ENCODE measurements at places on chromosomes 7 and 10. TPM values are rescaled to one million over a fixed set of nuclear protein-coding genes. Genes with fewer than 3 reads are reported as not detected.

ZNF467 gene
- total RNA-seq: 2.1 TPM

IFIT1 gene
- total RNA-seq: 0.19 TPM

ACBD7 gene
- 8.5 TPM for total RNA-seq

BUD31 gene
- total RNA-seq: 107 TPM

LIPK gene
- total RNA-seq: not detected

AKR1D1 gene
- total RNA-seq: not detected

- peak; percentile 80 for DNase-seq
Observed at GRCh38 chr7:266851-267840, 22.8 kb upstream of the FOXL3 start.

DNA sequence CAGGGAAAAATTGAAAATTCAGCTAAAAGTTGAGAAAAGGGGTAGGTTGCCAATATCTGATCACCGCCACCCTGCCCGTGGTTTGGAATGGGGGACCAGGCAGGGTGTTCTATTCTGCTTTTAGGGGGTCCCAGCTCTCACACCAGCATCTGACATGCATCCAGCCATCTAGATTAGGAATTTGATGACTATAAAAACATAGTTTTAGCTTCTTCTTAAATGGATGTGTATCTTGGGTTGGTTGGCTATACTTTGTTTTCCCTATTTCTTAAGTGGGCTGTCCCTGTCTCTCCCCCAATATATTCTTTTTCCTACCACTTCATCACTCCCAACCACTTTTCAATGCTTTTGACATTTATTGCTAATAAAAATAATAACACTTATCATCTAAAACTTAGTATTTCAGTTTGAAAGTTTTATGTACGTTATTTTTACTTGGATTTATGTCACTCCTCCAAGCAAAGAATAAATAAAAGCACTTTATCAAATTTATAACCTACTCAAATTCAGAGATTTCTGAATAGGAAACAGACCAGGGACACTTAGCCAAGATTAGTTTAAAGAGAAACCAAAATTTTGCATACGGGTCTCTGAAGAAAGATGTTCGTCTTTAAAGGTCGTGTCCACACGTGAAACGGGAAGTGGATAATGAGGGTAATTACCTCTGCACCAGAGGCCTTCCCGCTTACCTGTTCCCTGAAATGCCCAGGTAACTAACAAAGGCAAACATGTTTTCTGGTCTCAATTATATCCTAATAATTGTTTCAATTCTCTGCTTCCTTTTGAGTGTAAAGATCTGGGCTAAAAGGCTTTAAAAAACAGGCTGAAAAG, 233.2 kb upstream of the AUTS2 start:
- DNase-seq: no peak

DNA sequence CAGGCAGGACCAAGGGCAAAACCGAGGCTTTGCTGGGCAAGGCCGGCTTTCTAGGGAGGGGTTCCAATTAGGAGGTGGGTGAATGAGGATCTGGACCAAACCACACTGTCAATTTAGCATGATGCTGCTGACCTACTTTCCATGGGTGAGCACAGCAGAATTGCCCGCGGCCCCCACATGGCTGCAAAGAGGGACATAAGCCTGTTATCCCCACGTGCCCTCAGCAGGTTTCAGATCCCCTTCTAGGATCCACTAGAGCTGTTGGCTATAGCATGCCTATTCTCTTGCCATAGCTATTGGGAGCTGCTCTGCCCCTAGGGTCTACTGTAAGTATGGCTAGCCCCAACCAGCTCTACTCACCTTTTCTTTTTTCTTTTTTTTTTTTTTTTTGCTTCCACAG, 102.8 kb downstream of the COL13A1 start:
- no peak for DNase-seq

DNA sequence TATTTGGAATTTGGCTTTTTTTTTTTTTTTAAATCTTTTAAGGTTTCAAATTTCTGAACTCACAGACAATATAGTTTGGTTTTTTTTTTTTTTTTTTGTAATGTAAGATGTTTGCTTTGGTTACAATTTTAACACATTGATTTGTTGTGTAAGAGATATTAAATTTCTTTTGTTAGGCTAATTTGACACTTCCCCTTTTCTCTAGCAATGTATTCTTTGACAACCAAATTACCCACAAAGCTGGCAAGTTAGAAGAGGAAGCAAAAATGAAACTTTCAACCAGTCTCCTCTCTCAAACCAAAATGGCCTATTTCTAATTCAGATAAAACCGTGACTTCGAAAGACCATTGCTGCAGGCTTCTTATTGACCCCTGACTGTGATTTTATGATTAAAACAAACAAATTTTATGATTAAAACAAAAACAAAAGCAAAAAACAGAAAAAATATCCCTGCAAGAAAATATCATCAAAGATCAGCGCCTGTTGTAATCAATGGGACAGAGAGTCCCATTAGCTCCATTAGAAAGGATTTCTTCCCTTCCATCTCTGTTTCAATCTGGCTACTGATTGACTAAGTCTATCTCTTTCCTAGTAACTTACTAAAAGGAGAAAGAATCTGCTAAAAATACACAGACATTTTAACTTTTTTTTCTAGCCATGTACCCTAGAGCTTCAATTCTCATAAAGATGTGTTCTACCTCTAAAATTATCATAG, 489.2 kb downstream of the MDFIC start:
- DNase-seq: no peak

GRCh38 chr10:74827694-74828093, 1.3 kb downstream of the KAT6B start:
- DNase-seq: no peak

GRCh38 chr10:6490614-6491013, 89.5 kb downstream of the PRKCQ start:
- peak; percentile 2 for DNase-seq

- no peak for DNase-seq
Observed at GRCh38 chr7:16531707-16532106, 5.1 kb downstream of the LRRC72 start.

- DNase-seq: no peak
Observed at GRCh38 chr10:11204351-11204942, 186.8 kb downstream of the CELF2 start.

DNA sequence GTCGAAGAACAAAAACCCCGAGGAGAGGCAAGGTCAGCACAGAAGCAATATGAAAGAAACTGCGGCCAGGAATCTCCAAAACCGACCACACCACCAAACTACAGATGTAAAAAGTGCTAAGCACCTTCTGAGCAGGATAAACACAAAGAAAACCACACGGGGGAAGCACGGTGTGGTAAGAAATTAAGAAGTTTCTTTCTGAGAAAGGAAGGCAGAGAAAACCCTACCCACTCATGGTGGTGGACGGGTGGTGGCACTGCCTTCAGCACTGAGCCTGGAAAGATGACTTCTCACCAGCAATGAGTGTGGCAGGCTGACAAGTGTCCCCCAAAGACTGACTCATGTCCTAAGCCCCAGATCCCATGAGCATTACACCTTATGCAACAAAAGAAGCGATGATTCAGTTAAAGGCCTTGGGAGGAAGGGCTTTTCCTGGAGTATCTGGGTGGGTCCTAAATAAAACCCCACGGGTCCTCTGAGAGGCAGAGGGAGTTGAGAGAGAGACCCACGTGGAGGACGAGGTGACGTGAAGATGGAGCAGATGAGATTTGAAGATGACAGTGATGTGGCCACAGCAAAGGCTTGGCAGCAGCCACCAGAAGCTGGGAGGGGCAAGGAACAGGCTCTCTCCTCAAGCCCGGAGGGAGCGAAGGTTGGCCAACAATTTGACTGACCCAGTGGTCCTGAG, 124.9 kb downstream of the DLG5 start:
- DNase-seq: no peak

GRCh38 chr7:7687800-7688199, 30.6 kb downstream of the RPA3 start:
- DNase-seq: no peak

DNA sequence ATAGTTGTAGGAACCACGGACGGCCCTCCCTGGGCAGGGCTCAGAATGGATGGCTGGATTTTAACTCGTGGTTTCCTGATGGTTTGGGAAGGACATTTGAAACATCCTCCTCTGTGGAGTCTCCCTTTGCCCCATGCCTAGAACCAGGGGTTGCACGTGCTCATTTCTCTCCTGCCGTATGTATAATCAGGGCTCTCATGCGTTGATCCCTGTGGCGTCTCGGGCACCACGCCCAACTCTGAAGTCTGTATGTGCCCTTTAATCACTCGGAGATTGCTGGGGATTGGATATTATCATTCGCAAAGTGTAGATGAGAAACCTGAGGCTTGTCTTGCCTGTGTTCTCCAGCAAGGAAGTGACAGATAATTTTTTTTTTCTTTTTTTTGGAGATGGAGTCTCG, 257.1 kb downstream of the CAMK1D start:
- DNase-seq: no peak

- DNase-seq: no peak
Observed at GRCh38 chr10:64396105-64396708, 875.0 kb downstream of the REEP3 start.

GRCh38 chr10:25294032-25294926, 119.5 kb downstream of the GPR158 start:
- no peak for DNase-seq

GRCh38 chr10:50540826-50541122, 83.0 kb downstream of the SGMS1 start:
- DNase-seq: no peak

GRCh38 chr7:32890010-32890792, 1.4 kb downstream of the KBTBD2 start:
- DNase-seq: no peak

GRCh38 chr7:26346611-26347203, 55.0 kb downstream of the SNX10 start:
- no peak for DNase-seq
